Left colon (tissue), 2 donors: ENCODE measurements at places on chromosomes 2 and 18. TPM values are rescaled to one million over a fixed set of nuclear protein-coding genes. Genes with fewer than 3 reads are reported as not detected.

GRCh38 chr2:71066856-71067255 is 1.6 kb upstream of the NAGK start:
- DNase-seq: no peak

- no peak for DNase-seq
Measured at GRCh38 chr2:235032466-235032865, 80.6 kb downstream of the SH3BP4 start.

- DNase-seq: no peak
Measured at GRCh38 chr2:26349690-26350089, 3.1 kb upstream of the ADGRF3 start.

The CTAGE1 gene
- not detected for total RNA-seq

- no peak for DNase-seq
Measured at GRCh38 chr2:145380436-145381017, 860.6 kb upstream of the ZEB2 start.

DNA sequence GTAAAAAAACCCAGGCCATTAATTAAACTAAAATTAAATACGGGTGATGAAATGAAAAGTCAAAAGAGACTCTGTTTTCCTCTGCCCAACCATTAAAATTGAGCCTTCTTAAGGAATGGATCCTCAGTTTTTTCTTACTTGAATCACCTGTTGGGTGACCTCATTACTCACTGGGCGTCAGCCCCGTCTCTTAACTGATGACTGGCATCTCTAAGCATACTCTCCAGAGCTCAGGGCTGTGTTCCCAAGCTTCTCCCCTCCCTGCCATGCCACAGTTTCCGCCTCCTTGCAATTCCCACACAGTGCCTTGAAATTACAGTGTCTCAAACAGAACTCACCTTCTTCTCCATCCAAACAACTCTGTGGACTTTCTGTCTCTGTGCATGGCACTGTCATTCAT is 421.1 kb upstream of the CELF4 start:
- DNase-seq: no peak

GRCh38 chr2:71503837-71504236 is 50.5 kb downstream of the DYSF start:
- DNase-seq: no peak

The SERPINB10 gene
- not detected for total RNA-seq

GRCh38 chr2:219727771-219728429 is 100.5 kb downstream of the SLC4A3 start:
- no peak for DNase-seq

DNA sequence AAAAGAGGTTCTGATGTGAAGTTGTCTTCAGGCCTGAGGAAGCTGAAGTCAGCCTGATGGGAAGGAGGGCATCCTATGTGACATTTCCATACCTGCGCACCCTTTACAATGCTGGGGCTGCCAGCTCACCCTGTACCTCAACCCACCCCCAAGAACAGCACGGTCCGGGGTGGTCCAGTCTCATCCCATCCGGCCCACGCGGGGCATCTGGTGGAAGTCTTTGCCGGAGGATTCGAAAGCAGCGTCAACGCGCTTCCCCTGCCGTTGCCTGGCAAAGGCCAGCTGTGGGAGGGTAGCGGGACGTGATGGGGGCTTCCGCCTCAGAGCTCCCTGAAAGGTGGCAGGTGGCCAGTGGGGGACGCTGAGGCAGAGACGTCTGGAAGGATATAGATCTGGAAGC is 113.6 kb upstream of the ANKRD30BL start:
- no peak for DNase-seq

- DNase-seq: no peak
Measured at GRCh38 chr18:53018791-53019190, 678.8 kb downstream of the DCC start.

The EVX2 gene
- total RNA-seq: not detected

GRCh38 chr2:124018890-124019289 is 6.2 kb upstream of the CNTNAP5 start:
- DNase-seq: no peak

- no peak for DNase-seq
Measured at GRCh38 chr2:20930928-20931327, 108.0 kb upstream of the LDAH start.

The ARHGAP15 gene
- total RNA-seq: 2.2 TPM

DNA sequence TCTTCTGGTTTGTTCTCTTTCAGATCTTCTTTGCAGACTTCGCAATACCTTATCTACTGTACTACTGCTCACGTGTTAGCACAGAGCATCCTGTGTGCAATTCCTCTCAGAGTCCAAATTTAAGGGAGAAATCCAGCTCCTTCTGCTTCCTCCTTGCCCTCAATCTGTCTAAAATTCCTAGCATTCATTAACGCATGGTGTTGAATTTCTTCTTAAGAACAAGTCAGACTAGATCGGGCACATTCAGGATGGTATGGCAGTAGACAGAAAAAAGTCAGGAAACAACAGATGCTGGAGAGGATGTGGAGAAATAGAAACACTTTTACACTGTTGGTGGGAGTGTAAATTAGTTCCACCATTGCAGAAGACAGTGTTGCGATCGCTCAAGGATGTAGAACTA is 206.1 kb upstream of the CDH7 start:
- DNase-seq: no peak

GRCh38 chr18:32470460-32470713 is 295 bp downstream of the GAREM1 start:
- no peak for DNase-seq

DNA sequence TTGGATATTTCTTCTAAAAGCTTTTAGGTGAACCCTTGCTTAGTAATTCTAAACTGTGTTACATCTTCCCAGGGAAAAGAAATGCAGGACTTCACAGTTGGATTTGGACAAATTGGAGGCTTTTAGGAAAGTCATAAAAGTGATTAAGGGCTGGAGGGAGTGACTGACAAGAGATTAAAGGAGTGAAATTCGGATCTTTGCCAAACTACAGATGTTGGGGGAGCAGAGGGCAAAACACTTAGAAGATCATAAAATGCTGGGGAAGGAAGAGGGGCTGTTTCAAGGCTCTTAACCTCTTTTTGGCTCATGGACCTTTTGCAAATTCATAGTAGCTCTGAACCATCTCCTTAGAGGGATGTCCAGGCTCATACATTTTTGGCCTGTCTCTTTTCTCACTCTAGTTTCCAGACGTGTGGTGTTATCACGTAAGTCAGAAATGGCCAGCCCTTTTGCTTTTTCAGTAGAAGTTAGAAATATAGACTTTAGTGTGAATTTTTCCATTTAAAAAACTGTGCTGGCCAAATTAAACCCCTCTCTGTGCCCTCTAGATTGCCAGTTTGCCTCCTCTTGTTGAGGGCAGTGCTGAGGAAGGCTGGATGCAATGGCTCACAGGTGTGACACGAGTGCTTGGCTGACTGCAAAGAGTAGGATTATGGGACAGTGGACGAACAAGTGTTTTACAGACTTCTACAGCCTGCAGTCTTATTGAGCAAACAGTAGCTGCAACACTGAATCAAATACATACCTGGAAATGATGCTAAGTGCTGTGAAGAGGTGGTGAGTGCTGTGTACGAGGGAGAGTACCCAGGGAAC is 109.9 kb downstream of the LYPD6B start:
- DNase-seq: no peak

GRCh38 chr2:12424809-12425208 is 291.9 kb upstream of the TRIB2 start:
- DNase-seq: no peak

DNA sequence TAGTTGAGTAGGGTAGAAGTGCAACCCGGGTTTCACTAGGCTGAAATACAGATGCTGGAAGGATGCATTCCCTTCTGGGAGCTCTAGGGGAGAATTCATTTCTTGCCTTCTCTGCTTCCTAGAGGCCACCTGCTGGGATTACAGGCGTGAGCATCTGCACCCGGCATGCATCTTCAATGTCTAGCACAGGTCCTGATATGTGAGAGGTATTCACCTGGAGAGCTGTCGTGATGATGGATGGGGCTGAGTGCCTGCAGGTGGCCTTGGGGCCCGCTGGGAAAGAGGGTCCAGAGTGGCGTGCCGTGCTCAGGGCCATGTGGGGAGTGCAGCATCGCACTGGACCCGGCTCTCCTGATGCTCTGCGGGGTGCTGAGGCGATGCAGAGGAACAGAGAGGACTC is 6.6 kb upstream of the NTSR2 start:
- DNase-seq: no peak

DNA sequence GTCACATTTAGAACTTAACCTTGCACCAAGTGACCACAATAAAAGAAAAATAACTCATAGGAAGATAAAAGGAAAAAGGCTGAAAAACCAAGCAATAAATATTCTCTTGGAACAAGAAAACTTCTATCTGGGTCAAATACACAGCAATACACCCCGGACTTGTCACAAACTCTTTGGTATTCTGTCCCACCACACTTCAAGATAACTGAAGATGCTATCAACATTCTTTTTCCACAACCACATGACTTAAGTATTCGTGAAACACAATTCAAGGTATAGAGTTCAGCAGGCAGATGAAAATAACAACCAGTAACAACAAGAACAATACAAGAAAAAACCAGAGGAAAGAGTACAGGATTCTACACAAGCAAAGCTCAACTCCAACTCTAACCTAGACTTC is 18.0 kb downstream of the MBD2 start:
- no peak for DNase-seq

DNA sequence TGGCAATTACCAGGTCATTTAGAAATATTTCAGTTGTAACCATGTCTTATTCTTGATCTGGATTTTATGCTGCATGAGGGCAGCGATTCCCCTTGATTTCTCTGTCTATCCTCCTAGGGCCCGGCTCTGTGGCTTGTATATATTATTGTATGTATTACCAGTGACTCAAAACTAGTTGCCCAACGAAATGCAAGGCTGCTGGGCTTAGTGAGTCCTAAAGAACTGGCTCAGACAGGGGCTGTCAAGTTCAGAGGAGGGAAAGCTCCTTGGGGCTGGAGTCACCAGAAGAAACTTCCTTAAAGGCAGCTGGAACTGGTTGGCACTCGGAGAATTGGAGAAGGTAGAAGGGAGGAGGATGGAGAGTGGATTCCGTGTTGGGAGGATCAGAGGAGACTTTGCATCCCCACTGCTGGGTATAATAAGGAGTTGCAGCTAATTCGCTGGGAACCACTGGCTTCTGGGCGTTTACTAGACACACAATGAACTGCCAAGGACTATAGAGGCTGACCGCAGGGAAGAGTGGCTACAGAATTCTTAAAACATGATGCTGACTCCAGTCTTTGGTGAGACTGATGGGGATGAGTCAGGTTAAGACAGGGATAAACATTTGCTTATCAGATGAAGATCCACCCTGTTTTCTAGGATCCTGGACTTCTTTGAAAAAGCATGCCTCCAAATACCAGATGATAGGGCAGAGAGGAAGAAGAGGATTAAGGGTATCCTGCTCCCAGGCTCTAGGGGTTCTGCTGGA is 104.3 kb downstream of the PRKCE start:
- DNase-seq: no peak

DNA sequence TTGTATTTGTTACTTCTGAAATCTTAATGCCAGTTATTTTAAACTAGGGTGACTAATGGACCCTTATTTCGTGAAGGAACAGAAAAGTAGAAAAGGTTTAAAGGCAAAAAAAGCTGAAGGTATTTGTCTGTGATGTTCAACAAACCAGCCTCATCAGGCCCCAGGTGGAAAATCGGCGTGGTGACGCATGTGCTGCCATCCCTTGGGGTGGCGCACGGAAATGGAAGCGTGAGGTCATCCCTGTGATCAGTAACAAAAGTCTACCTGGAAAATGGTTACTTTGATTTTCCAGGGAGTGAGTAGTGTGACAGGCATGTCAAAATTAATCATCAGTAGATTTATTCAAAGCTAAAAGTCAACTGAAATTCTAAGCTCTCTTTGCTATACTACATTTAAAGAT is 313.2 kb downstream of the GBX2 start:
- no peak for DNase-seq

DNA sequence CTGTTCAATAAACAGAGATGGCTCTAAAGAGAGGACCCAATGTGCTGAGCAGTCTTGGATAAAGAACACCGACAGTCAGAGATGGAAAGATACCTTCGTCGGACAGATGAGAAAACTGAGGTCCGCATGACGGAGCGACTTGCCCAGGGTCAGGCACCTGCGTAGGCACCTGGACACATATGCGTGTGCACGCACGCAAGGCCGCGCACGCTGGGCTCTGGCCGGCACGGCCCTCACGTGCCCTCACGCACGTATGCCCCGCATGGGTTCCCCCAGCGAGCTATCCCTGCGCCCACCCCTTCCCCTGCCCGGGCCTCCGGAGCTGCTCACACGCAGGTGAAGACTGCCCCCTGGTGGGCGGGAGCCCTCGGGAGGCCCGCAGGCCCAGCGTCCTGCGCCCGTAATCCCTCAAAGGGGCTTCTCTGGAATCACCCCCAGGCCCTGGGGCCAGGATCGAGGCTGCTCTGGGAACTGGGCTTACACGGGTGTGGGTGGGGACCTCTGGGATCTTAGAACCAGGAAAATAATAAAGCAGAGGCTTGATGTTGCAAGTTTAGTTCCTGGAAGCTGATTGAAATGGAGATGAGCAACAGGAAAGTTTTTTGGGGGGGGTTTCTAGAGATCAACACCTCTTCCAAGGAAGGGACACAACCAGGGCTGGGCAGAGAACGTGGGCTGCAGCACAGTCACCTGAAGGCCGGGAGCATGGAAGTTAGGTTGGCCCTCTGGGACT is 246.3 kb downstream of the TNS1 start:
- peak; percentile 49 for DNase-seq

DNA sequence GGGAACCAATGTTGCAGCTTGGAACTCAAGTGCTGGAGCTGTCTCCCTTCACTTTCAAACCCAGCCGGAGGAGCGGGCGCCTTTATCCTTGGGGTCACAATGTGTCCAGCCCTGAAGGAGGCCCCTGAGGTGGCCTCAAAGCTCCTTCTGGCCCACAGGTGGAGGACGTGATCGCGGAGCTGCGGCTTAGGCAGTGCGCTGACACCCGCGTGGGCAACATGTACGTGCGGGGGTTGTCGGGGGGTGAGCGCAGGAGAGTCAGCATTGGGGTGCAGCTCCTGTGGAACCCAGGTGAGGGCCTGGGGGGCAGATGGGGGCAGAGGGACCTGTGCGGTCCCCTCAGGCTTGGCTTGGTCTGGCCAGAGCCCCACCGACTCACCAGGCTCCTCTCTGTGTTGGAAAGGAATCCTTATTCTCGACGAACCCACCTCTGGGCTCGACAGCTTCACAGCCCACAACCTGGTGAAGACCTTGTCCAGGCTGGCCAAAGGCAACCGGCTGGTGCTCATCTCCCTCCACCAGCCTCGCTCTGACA is 13.5 kb downstream of the ABCG8 start:
- DNase-seq: no peak

DNA sequence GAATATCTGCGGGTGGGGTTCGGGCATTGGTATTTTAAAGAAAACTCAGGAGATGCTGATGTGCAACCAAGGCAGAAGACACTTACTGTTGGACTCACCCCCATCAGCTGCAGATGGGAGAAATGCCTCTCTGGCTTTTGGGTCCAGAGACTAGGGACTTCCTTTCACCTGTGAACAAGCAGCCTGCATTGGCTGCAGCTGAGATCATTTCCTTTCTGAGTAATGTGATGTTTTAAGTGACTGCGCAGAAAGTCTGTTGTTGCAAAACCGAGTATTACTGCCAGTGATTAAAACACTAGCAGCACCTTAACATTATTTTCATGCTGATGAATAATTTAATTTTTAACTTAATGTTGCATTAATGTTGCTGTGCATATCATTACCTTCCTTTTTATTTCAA is 143.0 kb downstream of the TSN start:
- DNase-seq: no peak

The CRYBA2 gene
- 6.9 TPM for total RNA-seq

GRCh38 chr2:169141713-169142352 is 72.5 kb downstream of the DHRS9 start:
- no peak for DNase-seq
